ENCODE measurements at places on chromosomes 6 and 20.

GRCh38 chr20:61251529-61252393 lies at the start of gene CDH4:
TSS of gene CDH4 (plus strand) at chr20:61252261.
- no peak for DNase-seq

GRCh38 chr20:19758501-19759331 lies 658 bp downstream of the RIN2 start:
- DNase-seq: peak; percentile 67

DNA sequence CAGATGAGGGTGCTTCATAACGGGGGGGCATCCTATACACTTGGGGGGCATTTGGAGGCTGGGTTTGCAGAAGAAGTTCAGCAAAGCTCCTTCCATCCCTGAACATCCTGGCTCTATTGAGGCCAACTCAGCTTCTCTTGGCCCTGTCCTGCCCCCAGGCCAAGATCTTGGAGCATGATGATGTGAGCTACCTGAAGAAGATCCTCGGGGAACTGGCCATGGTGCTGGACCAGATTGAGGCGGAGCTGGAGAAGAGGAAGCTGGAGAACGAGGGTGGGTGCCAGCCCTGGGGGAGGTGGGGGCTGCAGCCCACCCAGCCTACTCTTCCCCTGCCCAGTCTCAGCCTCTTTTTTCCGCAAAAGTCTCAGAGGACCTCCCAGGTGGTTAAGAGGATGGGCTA lies 17.2 kb downstream of the GDAP1L1 start:
- no peak for DNase-seq

DNA sequence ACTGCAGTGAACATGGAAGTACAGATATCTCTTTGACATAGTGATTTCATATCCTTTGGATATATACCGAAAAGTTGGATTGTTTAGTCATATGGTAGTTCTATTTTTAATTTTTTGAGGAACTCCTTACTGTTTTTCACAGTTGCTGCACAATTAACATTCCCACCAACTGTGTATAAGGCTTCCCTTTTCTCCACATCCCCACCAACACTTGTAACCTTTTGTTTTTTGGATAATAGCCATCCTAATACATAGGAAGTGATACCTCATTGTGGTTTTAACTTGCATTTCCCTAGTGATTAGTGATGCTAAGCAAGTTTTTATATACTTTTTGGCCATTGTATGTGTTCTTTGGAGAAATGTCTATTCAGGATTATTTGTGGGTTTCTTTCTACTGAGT lies 45.1 kb upstream of the TENT5A start:
- DNase-seq: no peak

GRCh38 chr20:60050193-60050947 lies 92.1 kb downstream of the CDH26 start:
- DNase-seq: peak; percentile 63

- DNase-seq: no peak
These were observed 382.7 kb downstream of the THBS2 start for GRCh38 chr6:168870982-168871381.

- DNase-seq: no peak
These were observed 6.1 kb downstream of the PTPRT start for GRCh38 chr20:43183536-43184070.

GRCh38 chr20:20017844-20018185 lies 653 bp downstream of the NAA20 start:
- DNase-seq: no peak

DNA sequence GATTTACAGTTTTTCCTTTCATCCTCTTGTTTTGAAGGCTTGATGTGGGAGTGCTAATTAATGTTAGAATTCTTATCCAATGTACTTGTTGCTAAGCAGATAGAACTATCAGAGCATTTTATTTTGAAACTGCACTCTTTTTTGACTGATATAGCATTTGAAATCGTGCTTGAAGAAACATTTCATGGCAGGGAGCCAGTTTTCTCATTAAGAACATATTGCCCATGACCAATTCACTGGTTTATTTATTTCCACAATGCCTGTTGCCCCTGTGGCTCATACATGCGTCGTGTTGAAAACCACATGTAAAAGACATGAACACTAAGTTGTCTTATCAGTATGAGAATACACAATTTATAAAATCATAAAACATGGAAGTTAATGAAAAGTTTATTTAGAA lies 479.7 kb upstream of the FLRT3 start:
- DNase-seq: no peak

Measured in HuH-7.5 (cell line).